ENCODE measurements at places on chromosomes 6 and 20.

GRCh38 chr20:63533388-63533787 is 3.8 kb downstream of the PTK6 start:
- DNase-seq, result no peak

DNA sequence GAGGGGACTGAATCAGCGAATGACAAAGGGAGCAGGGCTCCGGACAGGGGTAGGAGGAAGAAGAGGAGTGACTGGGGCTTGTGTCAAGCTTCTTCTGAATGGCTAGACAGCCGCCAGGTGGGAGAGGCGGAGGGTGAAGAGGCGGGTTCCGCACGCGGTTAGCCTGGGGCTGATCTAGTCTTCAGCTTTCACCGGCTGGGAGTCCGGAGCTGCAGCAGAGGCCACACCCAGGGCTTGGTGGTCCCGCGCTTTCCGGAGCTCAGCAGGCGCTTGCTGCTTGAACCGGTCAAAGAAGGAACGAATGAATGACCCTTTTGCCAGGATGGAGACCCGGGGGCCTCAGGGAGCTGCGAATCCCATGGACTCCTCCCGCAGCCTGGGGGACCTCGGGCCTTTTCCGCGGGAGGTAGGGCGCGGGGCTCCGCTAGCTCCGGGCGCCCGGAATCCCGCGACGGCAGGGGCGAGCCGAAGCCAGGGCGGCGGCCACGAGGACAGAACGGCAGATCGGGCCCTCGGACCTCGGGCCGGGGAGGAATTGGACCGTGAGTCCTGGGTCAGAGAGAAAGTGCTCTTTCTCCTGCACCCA is at the start of gene C6orf141:
TSS of gene C6orf141 (plus strand) at position 177 of the 586 bp plus-strand sequence. CDS start at position 302, 125 bp downstream.
- no peak for DNase-seq

- no peak for DNase-seq
Observed at GRCh38 chr6:27138837-27139755, 108.4 kb upstream of the PRSS16 start.

- no peak for DNase-seq
Observed at GRCh38 chr20:17969884-17970409, 1.1 kb downstream of the MGME1 start.

GRCh38 chr6:49506569-49507111 is 6.9 kb downstream of the GLYATL3 start:
- no peak for DNase-seq

DNA sequence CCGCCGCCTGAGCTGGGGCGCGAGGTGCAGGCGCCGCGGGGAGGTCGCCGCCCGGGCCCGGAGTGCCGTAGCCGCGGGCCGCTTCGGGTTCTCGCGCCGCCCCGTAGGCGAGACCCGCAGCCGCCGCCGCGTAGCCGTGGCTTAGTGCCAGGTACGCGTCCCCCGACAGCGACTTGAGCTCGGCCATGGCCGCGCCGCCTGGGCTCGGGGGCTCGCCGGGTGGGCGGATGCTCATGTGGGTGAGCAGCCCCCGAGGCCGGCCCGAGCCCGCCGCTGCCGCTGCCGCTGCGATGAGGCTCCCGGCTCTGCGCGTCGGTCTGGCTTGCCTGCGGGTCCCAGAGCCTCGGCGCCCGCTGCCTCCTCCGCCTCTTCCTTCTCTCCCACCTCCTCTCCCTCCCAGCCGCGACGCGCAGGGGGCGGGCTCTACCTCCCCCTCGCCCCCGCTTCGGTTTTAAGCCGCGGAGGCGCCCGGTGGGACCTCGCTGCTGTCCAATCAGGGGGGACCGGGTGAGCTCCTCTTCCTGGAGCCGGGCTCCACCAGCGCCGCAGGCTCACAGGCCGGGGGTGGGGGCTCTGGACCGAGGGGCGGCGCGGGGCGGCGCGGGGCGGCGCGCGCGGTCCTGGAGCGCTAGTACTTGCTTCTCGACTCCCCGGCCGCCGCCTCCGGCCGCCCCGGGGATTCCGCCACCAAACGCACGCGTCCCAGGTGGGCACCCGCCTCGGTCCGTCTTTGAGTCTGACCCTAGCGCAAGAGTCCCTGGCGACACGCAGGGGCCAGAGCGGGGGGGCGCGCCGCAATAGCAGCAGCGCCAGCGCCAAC is at the start of gene BHLHE23:
TSS of gene BHLHE23 (minus strand) at position 425 of the 820 bp plus-strand sequence. CDS start at position 235, 190 bp downstream.
- no peak for DNase-seq

DNA sequence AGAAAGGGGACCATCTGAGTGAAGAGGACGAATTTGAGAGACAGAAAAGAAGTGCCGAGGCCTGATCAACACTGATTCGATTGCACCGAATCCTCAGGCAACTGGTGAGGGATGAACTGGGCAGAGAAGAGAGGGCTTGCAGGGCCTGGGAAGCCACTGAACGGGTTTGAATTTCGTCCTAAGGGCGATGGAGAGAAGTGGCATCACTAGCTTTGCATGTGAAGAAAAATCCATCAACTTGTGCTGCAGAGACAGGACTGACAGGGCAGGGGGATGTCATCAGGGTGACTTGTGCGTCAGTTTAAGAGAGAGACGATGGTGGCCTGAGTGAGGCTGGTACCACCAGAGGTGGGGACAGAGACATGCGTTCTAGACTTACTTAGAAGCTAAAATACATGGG is 73.7 kb upstream of the SLC22A23 start:
- no peak for DNase-seq

- no peak for DNase-seq
Observed at GRCh38 chr6:149471801-149472200, 13.0 kb downstream of the ZC3H12D start.

- DNase-seq, result no peak
Observed at GRCh38 chr6:106069478-106069877, 16.7 kb upstream of the PRDM1 start.

- DNase-seq, result no peak
Observed at GRCh38 chr20:62485062-62485700, 9.4 kb upstream of the GATA5 start.

DNA sequence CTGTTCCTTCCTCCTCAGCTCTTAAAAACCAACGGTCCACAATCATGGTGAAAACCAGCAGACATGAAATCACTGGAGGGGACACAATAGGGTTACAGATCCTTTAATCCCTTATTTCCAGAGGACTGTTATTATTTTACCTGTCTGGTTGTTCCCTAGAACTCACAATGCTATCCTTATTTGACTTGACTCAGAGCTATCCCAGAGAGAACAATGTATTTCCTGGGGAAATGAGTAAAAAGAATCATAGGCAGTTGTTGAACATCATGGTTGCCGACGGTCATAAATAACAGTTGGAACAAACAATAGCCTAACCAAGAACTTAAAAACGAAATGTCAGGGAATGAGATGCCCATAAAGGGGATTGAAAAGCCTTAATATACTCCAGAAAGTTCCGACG is 9.3 kb downstream of the OR2H1 start:
- no peak for DNase-seq

GRCh38 chr6:116459927-116460326 is 1.2 kb upstream of the CALHM6 start:
- DNase-seq, result no peak

- peak; percentile 10 for DNase-seq
Observed at GRCh38 chr6:87756858-87757257, 54.8 kb upstream of the AKIRIN2 start.

GRCh38 chr6:37309046-37309445 is 44.7 kb upstream of the RNF8 start:
- DNase-seq, result no peak

- no peak for DNase-seq
Observed at GRCh38 chr6:21742238-21742660, 148.7 kb downstream of the SOX4 start.

DNA sequence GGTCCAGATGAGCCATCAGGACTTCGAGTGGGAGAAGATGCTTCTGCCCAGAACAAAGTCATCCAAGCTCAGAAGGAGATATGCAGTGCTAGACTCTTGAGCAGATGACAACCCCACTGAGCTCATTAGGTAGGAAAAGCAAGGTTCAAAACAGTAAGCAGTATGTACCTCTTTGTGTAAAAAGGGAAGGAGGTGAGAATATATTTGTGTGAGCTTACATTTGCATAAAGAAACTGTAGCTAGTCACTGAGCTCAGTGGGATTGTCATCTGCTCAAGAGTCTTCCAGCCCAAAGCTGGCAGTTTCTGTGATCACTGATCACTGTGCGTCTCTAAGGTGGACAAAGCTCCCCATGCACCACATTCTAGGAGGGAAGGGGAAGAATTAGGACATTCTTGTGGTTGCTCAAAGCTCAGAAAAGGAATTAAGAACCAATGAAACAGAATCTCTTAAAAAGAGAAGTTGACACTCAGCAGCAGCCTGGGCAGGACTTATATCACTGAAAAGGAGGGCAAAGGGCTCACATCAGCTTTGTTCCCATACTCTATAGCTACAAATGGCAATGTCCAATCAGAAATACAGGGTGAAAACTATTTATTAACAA is 90.0 kb upstream of the MAFB start:
- no peak for DNase-seq

DNA sequence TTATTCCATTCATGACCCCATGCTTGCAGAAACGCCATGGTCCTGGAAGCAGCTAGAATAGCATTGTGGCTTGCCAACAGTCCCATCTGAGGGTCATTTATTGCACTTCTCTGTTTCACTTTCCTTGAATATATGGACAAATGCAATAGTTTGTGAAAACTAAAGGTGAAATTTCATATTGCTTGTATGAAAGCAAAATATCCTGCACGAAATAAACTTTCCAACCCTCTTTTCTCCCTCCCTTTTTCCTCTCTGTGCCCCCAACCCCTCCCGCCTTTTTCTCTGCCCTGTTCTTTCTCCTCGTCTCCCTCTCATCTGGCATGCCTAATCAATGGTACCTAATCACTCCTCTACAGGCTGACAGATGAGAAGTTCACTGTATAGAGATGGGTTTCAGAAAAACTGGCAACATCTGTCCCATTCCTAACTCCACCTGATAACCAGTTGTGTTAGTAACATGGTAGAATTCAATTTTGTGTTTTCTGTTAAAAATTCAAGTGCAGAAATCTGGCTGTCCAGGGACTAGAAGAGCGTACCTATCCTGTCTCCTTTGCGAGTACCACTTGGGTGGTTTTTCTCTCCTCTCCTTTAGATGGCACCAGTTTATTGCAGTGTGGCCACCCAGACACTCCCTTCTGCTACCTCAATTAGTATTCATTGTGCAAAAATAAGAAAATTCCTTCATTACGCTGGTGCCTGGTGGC is 198.6 kb downstream of the FOXA2 start:
- DNase-seq, result no peak

- no peak for DNase-seq
Observed at GRCh38 chr6:133769463-133769862, 119.5 kb upstream of the TCF21 start.

DNA sequence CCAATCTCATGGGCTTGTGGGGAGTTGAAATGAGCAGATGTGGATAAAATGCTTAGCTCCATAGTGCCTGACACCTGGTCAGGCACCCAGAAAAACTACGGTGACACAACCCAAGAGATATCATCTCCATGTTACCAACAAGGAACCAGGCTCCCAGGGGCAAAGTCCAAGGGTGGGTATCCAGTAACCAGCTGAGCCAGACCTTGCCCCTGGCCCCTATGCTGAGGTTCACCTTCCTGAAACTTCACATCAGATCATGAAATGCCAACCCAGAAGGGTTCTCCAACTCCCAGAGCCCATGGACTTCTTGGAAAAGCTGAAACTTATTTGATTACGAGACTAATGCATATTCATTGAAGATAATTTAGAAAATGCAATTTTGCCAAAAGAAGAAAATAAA is 141.8 kb upstream of the KCNG1 start:
- DNase-seq, result no peak

GRCh38 chr20:23049201-23050075 is at the start of gene THBD:
TSS of gene THBD (minus strand) at chr20:23049672. CDS start at chr20:23049504, 168 bp downstream.
- DNase-seq, result no peak

- DNase-seq, result no peak
Observed at GRCh38 chr6:63426844-63427243, 107.1 kb upstream of the LGSN start.

Data from stimulated activated CD8-positive, alpha-beta memory T cell treated with anti-CD3 and anti-CD28 coated beads, Interleukin-4, amount 100 ng/mL, for 1 hour (primary cell).